SK-N-SH (cell line): ENCODE measurements at places on chromosomes 4 and X. TPM values are rescaled to one million over a fixed set of nuclear protein-coding genes. Genes with fewer than 3 reads are reported as not detected.
A peak's percentile ranks its signal among the peaks of the same experiment; 100 is the strongest.

DNA sequence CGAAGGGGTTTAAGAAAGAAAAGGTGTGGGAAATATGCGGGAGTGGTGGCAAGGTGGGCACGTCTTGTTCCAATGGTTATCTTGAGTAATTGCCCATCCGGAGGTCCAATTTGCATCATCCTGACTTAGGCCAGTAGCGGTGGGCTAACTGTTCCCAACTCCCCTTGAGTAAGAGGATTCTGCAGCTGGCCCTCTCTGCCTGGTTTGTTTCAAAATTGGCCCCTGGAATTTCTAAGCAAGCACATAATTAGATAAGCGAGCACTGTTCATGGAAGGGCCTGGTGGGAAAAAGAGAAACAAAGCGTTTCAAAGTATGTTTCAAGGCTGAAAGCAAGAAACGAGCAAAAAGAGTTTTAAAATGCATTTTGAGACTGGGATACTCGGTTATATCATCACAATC lies 198.2 kb downstream of the CEP135 start:
- no peaks in the 10 kb centered on the region for H3K27me3 ChIP-seq
- no peaks in the 10 kb centered on the region for H3K36me3 ChIP-seq
- no peak overlapping the region for H3K4me3 ChIP-seq
- H3K4me1 ChIP-seq = peaks cover 16% of the 10 kb centered on the region

DNA sequence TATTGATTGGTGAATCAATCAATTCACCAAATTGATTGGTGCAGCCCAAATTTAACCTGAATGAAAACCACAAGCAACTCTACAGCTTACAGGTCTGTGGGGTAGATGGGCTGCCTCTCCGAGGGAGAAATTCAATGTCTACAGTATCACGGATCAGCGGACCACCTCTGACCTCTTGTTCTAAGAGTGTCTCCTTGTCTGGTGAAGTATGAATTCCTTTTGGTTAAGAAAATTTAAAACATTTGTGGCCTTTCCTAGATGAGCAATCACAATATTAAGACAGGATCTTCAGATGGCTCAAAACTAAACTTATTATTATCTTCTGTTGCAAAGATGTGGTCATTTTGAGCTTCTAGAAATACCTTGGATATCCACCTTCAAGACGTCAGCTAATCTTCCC lies 153.3 kb downstream of the IL15 start:
- no peak overlapping the region for H3K27ac ChIP-seq
- no peaks in the 10 kb centered on the region for H3K27me3 ChIP-seq
- DNase-seq = no peak
- H3K36me3 ChIP-seq = no peaks in the 10 kb centered on the region

GRCh38 chrX:703866-704265 lies 73.3 kb downstream of the SHOX start:
- DNase-seq = no peak
- H3K27me3 ChIP-seq = no peaks in the 10 kb centered on the region

GRCh38 chr4:150080337-150080736 lies 2.1 kb downstream of the DCLK2 start:
- H3K4me1 ChIP-seq = peaks cover 22% of the 10 kb centered on the region
- H3K4me3 ChIP-seq = peak overlapping the region; percentile 83
- no peak overlapping the region for H3K27ac ChIP-seq
- H3K27me3 ChIP-seq = no peaks in the 10 kb centered on the region
- H3K36me3 ChIP-seq = peaks cover 12% of the 10 kb centered on the region

GRCh38 chr4:145909281-145909715 lies 29.3 kb downstream of the ZNF827 start:
- no peaks in the 10 kb centered on the region for H3K36me3 ChIP-seq
- H3K27ac ChIP-seq = no peak overlapping the region
- peaks cover 14% of the 10 kb centered on the region for H3K4me1 ChIP-seq
- peak; percentile 20 for DNase-seq
- no peak overlapping the region for H3K4me3 ChIP-seq
- no peaks in the 10 kb centered on the region for H3K27me3 ChIP-seq

DNA sequence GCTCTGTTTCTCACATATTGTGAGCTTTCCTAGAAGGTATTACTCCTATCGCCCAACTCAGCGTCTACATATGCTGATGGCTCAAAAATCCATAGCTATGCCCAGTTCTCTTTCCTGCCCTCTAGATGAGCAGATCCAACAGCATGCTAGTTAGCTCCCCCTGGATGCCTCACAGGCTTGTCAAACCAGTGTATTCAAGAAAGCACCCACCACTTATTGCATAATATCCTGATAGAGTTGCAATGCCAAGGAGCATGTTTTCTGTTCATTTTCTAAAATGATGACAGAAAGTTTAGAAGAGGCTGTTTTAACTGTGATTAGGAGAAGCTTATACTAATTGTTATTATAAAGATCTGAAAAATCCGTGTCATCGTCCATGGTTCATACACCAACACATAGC lies 1.9 kb upstream of the PACRGL start:
- no peak for DNase-seq
- peaks cover 5% of the 10 kb centered on the region; the same call in 1 of the 2 replicates for H3K36me3 ChIP-seq
- H3K27me3 ChIP-seq = no peaks in the 10 kb centered on the region
- H3K27ac ChIP-seq = no peak overlapping the region
- no peak overlapping the region for H3K4me3 ChIP-seq

DNA sequence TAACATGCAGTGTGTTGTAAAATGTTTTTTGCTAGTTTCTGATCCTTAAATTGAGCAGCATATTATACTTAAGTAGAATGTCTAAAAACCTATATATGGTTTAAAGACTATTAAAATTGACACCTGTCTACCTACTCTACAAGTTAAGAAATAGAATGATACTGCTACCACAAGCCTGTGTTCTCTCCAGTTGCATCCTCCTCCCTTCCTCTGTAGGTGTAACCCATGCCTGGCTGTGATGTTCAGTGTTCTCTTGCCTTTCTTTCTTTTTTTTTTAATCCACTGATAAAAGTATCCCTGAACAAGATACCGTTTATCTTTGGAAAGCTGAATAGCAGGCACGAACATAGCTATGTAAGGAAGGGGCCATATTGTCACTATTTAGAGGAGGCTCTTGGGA lies 99.1 kb downstream of the KDM6A start:
- H3K36me3 ChIP-seq = no peaks in the 10 kb centered on the region
- H3K27me3 ChIP-seq = no peaks in the 10 kb centered on the region
- no peaks in the 10 kb centered on the region for H3K4me1 ChIP-seq
- DNase-seq = no peak
- H3K27ac ChIP-seq = peak overlapping the region; percentile 45
- H3K4me3 ChIP-seq = no peak overlapping the region

- no peaks in the 10 kb centered on the region for H3K36me3 ChIP-seq
- H3K27me3 ChIP-seq = no peaks in the 10 kb centered on the region
- no peak overlapping the region for H3K4me3 ChIP-seq
- H3K27ac ChIP-seq = no peak overlapping the region
Measured at GRCh38 chrX:38192007-38192810, 28.5 kb downstream of the SRPX start.

DNA sequence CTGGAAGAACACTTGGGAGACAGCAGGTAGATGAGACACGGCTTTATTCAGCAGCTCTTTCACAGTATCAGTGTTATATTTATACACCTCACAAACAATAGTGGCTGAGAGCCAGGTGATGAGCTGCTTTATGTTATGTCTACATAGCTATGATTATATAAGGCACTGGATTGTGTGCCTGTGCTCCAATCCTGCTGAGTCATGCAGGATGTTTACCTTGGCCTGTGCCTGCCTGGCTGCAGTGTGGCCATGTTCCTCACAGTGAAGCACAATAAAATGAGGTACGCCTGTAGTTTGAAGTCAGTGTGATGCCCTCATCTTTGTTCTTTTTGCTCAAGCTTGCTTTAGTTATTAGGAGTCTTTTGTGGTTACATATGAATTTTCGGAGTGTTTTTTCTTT lies 31.3 kb downstream of the CXCL13 start:
- H3K36me3 ChIP-seq = no peaks in the 10 kb centered on the region
- no peak for DNase-seq
- no peak overlapping the region for H3K4me3 ChIP-seq
- H3K27me3 ChIP-seq = no peaks in the 10 kb centered on the region
- H3K27ac ChIP-seq = peak overlapping the region; percentile 38

GRCh38 chr4:2767046-2767704 lies 11.0 kb upstream of the TNIP2 start:
- no peak overlapping the region for H3K27ac ChIP-seq
- no peaks in the 10 kb centered on the region for H3K36me3 ChIP-seq
- peak; percentile 29 for DNase-seq
- no peaks in the 10 kb centered on the region for H3K27me3 ChIP-seq
- peaks cover 22% of the 10 kb centered on the region; the same call in 1 of the 2 replicates for H3K4me1 ChIP-seq

- H3K4me1 ChIP-seq = no peaks in the 10 kb centered on the region
- no peak for DNase-seq
- H3K27me3 ChIP-seq = no peaks in the 10 kb centered on the region
- H3K27ac ChIP-seq = no peak overlapping the region
Measured at GRCh38 chr4:93670434-93670833, 158.1 kb upstream of the ATOH1 start.

DNA sequence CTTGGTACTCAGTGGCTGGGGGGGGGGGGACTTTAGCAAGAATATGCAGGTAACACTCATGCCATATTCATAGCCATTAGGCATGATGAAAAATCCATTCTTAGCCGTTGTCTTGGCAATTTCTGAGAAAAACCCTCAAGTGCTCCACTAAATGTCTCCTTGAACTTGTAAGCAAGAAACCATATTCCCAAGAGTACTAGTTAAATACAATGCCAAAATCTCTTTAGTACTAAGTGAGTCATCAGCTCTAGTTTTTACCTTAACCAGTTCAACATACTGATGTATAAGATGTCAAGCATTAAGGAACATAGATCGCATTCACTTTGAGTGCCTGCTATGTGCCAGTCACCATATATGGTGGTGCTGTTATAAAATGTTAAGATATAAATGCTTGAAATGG lies 27.5 kb downstream of the UBE2D3 start:
- H3K36me3 ChIP-seq = peaks cover 92% of the 10 kb centered on the region
- H3K4me3 ChIP-seq = no peak overlapping the region
- H3K27ac ChIP-seq = no peak overlapping the region

GRCh38 chr4:186584912-186585311 lies 29.5 kb upstream of the MTNR1A start:
- H3K27me3 ChIP-seq = no peaks in the 10 kb centered on the region; the same call in 1 of the 2 replicates
- H3K27ac ChIP-seq = no peak overlapping the region
- no peak overlapping the region for H3K4me3 ChIP-seq

DNA sequence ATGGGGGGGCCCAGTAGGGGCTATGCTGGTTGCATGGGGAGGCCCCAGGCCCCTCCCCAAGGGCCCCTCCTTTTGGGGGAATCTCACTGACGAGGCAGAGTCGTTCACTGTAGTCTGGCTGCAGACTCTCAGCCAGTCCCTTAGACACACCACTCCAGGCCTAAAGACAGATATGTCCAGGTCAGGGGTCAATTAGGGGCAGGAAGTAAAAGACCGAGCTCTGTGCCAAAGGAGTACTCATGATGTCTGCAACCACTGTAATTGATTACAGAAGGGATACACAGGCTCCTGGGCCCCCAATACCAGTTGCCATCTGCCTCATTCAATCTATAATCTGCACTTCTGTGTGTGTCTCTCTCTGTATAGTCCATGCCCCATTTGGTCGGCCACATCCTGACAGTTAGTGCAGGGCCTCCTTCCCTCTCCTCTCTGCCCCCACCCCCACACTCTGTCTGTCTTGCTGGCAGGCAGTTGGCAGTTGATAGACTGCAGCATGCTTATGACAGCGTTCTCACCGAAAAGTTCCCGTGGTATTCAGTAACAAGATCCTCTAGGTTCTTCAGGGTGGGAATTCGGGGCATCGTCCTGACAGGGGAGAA lies 1.3 kb upstream of the CXorf65 start:
- no peaks in the 10 kb centered on the region; the same call in 1 of the 2 replicates for H3K27me3 ChIP-seq
- no peaks in the 10 kb centered on the region for H3K4me1 ChIP-seq
- H3K36me3 ChIP-seq = no peaks in the 10 kb centered on the region
- DNase-seq = no peak

- H3K4me3 ChIP-seq = no peak overlapping the region
- H3K36me3 ChIP-seq = no peaks in the 10 kb centered on the region
- no peaks in the 10 kb centered on the region for H3K4me1 ChIP-seq
- no peak overlapping the region for H3K27ac ChIP-seq
- no peaks in the 10 kb centered on the region for H3K27me3 ChIP-seq
Measured at GRCh38 chrX:129123795-129124194, 399.5 kb downstream of the SMARCA1 start.

DNA sequence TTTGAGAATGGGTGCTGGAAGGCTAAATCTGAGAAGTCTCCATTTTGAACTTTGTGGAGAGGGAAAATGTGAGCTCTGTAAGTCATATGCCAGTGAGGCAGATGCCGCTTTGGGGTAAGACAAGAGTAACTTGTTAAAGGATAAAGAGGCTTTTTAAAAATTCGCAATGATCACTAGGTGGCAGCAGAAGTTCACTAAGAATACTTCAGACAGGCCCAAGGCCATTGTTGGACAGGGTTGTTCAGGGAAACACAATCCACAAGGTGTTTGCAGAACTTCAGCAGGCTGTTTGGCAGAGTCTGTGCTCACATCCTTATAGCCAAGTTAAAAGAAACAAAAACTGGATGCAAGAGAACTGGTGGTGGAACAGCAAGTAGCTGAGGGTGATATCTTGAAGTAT lies 13.7 kb upstream of the PIGA start:
- H3K4me3 ChIP-seq = no peak overlapping the region
- peaks cover 7% of the 10 kb centered on the region for H3K4me1 ChIP-seq
- peak; percentile 62 for DNase-seq
- H3K27me3 ChIP-seq = peaks cover 4% of the 10 kb centered on the region; the same call in 1 of the 2 replicates
- H3K36me3 ChIP-seq = no peaks in the 10 kb centered on the region

DNA sequence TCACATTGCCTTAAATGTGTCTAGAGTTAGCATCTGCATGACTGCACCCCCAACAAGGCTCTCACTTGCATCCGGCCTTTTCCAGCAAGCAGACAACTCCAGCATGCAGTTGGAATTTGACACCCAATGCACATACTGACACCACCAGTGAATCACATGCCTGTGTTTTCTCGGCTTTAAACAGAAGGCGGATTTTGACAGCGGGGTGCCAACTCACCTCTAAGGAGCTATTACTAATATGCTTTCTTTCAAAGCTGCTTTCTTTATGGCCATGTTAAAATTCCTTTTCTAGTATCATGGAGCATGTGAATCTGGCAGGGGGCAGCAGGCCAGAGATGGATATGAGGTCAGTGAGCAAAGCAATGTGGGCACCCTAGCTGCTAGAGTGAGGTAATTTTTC lies 78.0 kb upstream of the CLNK start:
- H3K27ac ChIP-seq = no peak overlapping the region
- H3K4me3 ChIP-seq = no peak overlapping the region
- H3K36me3 ChIP-seq = no peaks in the 10 kb centered on the region
- H3K27me3 ChIP-seq = no peaks in the 10 kb centered on the region
- H3K4me1 ChIP-seq = no peaks in the 10 kb centered on the region
- no peak for DNase-seq

GRCh38 chr4:78426972-78427371 lies 124.6 kb upstream of the ANXA3 start:
- no peak overlapping the region for H3K4me3 ChIP-seq
- H3K27me3 ChIP-seq = no peaks in the 10 kb centered on the region
- no peak overlapping the region for H3K27ac ChIP-seq
- H3K36me3 ChIP-seq = peaks cover 40% of the 10 kb centered on the region

The FGA gene
- not detected in 2 replicates for polyA plus RNA-seq

The RNF128 gene
- not detected in 2 replicates for polyA plus RNA-seq

The PCDH18 gene
- polyA plus RNA-seq = 25.0 and 37.5 TPM in 2 replicates

The APLN gene
- 0.71 and 0.82 TPM in 2 replicates for polyA plus RNA-seq
